ENCODE measurements at places on chromosomes 13 and 19. TPM values are rescaled to one million over a fixed set of nuclear protein-coding genes. Genes with fewer than 3 reads are reported as not detected.

DNA sequence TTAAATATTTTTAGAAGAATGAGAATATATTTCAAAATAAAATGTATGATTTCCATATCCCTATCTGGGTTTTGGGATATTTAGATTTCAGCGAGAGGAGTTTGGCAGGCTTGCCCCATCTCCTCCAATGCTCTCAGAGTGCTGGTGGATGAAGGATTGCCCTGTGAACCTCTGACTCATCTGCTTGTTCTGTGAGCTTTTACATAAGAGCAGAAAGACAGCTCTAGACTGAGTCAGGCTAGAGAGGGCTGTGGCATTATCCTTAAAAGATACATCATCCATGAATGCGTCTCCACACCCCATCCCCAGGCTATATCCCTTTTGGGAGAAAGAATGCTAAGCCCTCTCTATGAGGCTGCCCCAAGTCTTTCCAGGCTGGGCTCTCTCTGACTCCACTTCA is 190.6 kb downstream of the TUBA3C start:
- no peak for DNase-seq

The KLK3 gene
- total RNA-seq, result not detected

The MIER2 gene
- 13.2 TPM for total RNA-seq

- DNase-seq, result no peak
These were observed 116.1 kb downstream of the PTPRS start for GRCh38 chr19:5224480-5224879.

GRCh38 chr19:46115396-46116106 is 8.9 kb downstream of the IGFL3 start:
- no peak for DNase-seq

DNA sequence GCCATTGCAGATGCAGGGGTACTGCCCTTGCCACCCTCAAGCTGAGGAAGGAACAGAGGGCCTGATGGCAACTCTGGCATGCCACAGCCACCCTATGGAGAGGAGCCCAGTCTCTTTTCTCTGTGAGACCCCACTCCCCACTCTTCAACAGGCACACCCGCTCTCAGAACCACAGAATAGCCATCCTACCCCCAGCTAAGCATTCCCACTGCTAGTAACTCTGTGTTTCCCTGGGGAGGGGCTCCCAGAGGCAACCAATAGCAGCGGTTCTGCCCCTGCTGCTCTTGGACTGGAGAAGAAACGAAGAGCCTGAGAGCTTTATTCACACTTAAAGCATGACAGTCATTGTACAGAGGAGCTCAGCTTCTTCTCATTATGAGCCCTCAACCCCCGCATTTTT is 49.3 kb downstream of the UBL3 start:
- DNase-seq, result no peak

DNA sequence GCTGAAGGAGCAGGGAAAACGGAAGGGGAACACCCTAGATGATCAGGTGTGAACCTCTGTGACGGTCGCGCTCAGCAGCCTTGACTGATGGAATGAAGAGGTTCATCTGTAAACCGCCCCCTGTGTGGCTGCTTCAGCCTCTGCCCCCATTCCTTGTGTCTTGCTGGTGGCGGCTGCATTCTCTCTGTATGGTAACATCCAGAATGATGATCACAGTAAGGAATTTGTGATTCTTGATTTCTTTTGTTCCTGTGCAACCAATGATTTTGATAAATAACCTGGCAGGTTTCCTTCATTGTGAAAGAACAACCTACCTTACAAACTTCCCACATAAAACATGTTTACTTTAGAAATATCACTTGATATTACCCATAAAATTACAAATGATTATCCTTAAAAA is 118.7 kb upstream of the MCF2L start:
- DNase-seq, result no peak

GRCh38 chr13:95403349-95404140 is 102.3 kb upstream of the ABCC4 start:
- DNase-seq, result no peak

DNA sequence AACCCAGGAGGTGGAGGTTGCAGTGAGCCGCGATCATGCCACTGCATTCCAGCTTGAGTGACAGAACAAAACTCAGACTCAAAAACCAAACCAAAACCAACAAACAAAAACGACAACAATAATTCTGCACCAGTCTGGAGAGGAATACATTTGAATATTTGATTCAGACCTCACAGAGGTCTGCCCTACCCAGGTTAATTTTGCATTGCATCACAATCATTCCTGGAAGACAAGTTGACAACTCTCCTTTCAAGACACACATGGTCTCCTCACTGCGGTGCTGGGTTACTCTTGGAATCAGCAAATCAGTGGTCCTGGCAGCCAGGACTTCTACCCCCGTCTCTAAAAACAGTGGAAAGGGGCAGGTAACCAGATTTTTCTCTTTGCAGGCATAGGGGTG is 79.9 kb upstream of the TMTC4 start:
- DNase-seq, result no peak

DNA sequence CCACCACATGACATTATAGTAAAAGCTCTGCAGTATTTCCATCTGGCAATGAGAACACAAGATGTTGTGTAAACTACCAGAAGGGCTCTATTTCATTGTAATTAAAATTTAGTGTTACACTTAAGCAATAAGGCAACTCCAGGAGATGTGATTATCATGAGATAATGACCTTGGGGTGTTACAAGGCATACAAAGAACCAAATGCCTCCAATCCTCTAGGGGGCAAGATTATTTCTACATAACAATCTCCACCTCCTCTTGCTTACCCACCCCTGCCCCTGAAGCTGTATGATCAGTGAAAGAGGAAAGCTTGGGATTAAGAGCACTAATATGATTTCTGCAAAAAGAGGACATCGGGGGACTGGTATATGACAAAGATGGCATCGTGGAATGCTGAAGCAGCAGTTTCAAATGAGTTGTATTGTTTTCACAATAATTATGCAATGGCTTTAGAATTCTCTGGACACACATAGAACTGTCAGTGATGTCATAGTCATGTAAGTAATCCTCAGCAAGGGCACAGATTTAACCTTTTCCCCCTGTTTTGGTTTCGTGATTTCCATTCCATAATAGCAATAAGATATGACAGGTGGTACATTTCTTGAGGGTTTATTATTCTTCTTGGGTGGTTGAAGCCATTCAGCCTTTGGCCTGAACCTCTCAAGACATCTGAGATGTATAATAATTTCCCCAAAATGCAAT is 295.3 kb downstream of the MZT1 start:
- no peak for DNase-seq

The TEX26 gene
- 1.5 TPM for total RNA-seq

The CATSPERD gene
- not detected for total RNA-seq

GRCh38 chr19:12987781-12988180 is 7.5 kb upstream of the NFIX start:
- DNase-seq, result no peak

- DNase-seq, result no peak
These were observed 247.4 kb downstream of the OXGR1 start for GRCh38 chr13:96746886-96747285.

DNA sequence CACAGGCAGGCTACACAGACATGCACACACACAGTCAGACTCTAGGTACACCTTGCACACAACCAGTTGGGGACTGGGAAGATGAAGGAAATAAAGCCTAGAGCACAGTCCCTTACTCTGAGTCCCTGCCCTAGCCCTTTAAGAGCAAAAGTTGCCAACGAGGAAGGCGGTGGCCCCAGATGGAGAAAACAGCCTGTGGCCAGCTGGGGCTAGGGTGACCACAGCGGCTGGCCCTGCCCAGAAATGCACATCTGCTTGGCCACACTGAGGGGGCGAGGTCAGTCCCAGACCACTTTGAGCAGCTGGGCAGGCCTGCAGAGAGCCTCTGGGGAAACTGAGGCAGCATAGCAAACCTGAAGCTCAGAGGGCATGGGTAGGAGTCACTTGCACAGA is 52.3 kb downstream of the PTPRS start:
- no peak for DNase-seq

The RYR1 gene
- total RNA-seq, result 3.2 TPM

The ZNF415 gene
- 12.6 TPM for total RNA-seq

DNA sequence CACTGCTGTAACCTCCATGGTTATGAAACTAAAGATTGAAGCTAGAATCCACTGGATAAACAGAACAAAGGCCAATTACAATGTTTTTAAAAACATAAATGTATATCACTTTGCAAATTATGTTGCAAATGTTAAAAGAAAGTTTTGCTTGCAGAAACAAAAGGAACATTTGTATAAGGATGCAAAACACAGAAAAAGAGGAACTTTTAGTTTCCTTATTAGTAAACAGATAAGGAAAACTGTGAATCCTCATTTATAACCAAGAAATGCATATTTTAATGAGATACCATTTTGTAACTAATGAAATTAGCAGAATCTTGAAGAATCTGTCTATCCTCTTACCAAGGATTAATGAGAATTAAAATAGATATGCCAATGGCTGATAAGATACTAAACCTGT is 32.3 kb downstream of the LPAR6 start:
- DNase-seq, result no peak

- DNase-seq, result no peak
These were observed 3.6 kb downstream of the CDC42EP5 start for GRCh38 chr19:54469496-54469934.

DNA sequence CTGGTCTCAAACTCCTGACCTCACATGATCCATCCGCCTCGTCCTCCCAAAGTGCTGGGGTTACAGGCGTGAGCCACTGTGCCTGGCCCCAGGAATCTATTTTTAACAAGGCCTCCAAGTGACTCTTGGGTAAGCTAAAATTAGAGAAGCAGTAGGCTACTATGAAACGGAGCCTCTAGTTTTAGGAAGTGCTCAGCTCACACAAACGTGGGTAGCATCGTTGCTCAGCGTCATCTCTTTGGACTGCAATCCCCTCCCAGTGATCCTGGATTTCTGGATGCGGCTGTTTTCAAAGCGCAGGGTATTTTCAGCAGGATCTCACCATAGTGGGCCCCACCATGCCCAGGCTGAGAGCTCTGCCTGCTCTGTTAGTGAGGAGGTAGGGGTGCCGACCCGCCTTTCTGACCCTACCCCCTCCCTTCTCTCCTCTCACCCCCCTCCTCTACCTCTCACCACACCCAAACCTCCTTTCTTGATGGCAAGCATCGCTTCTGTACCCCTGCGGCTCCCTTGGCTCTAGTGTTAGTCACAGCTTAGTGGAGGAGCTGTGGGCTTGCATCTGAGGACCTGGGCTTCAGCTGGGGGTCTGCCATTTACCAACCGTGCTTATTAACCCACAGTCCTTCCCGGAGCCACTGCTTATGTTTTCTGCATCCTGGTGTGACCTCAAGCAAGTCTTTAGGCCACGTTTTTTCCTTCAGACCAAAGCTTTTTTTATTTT is 34.2 kb downstream of the GJA3 start:
- no peak for DNase-seq

GRCh38 chr19:55348317-55349034 is 6.0 kb downstream of the COX6B2 start:
- DNase-seq, result no peak

The PCDH20 gene
- total RNA-seq, result 0.47 TPM

DNA sequence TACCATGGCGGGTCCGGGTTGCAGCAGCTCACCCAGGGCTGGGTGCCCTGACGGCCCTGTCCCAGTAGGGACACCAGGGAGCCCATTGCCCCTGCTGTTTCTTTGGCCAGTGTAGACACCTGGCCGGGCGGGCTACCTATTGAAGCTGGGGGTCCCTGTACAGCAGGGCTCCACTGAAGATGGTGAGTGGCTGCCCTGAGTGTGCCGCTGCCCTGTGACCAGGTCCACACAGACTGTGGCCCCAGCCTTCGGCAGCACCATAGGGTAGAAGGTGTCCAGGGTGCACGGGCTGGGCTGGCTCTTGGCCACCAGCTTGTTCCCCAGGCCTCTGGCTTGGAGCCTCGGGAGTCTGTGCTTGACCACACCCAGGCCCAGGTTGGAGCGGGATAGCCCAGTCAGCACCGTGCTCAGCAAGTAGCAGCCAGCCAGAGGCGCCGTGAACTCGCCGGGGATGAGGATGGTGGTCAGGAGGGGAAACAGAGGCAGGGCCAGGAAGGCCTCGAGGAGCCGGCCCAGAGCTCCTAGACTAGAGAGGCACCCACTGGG is 25.4 kb upstream of the NPAS1 start:
- no peak for DNase-seq

The TEX29 gene
- total RNA-seq, result not detected

DNA sequence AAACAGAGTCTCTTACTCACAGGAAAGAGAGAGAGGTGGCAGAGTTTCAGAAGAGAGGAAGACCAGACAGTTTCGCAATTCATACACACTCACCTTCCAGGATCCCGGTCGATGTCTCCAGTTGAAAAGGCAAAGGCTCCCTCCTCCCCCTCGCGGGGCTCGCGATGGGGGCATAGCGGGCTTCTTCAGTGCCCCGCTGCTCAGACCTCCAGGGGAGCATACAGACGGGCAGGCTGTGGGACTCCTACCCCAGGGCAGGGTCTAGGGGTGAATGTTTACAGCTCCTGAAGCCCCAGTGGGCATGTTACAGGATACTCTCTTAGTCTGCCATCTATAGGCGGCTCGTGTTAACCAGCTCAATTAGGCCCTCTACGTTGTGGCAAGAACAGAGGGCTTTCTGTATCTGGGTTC is 139.2 kb downstream of the SLITRK5 start:
- no peak for DNase-seq

GRCh38 chr13:34657716-34658115 is 284.4 kb upstream of the NBEA start:
- no peak for DNase-seq

The KMT5C gene
- total RNA-seq, result 5.3 TPM

GRCh38 chr19:11856596-11857250 is 8.2 kb downstream of the ZNF439 start:
- no peak for DNase-seq

The GIPC1 gene
- total RNA-seq, result 50.8 TPM

DNA sequence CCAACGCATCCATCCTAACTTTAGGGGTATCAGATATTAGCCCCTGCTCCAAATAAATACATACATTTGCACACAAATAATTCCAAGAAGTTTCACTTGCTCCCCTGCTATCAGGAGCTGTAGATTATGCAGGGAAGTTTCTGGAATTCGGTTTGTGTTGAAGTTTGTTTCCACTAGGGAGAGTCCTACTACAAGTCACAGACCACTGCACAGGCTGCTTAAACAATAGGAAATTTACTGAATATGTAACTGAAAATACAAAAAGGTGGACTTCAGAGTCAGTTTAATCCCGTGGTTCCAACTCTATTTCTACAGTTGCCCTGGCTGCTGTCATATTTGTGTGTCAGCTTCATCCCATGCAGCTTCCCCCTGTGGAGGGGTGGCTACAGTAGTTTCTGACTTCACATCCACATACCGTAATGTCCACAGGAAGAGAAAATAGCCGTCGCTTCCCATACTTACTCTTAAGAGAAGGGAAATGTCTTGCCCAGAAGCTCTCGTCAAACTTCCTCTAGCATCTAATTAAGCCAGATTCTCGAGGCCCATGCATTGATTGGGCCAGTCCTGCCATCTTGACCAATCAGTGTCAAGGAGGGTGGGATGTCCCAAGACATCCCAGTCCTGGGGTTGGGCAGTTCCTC is 286.6 kb downstream of the COG6 start:
- no peak for DNase-seq

DNA sequence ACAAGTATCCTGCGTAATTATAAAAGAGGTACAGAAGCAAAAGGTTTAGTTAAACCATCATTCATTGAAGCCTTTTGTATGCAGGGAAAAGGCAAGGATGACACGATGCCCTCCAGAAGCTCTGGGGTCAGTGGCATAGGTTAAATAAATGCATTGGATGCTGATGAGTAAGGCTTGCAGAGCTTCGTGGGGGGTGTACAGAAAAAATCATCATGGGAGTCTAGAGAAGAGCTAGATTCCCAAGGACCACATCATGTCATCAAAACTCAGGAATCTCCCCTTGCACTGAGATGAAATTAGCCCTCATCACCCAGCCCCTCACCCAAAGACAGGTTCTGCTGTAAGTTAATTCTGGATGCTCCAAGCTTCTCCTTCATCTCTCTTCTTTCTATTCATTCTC is 8.3 kb downstream of the FPR1 start:
- no peak for DNase-seq

The SPRY2 gene
- total RNA-seq, result 130 TPM
